Occipital lobe (tissue), 3 donors: ENCODE measurements at places on chromosomes 2 and 18. TPM values are rescaled to one million over a fixed set of nuclear protein-coding genes. Genes with fewer than 3 reads are reported as not detected.

- DNase-seq = no peak
These were observed 56.1 kb upstream of the C2orf15 start for GRCh38 chr2:99085421-99085820.

- DNase-seq = no peak
These were observed 3.5 kb upstream of the NAGK start for GRCh38 chr2:71064754-71065621.

REG1A gene
- not detected for total RNA-seq

GRCh38 chr2:156190517-156190916 is 142.0 kb downstream of the NR4A2 start:
- DNase-seq = no peak

DNA sequence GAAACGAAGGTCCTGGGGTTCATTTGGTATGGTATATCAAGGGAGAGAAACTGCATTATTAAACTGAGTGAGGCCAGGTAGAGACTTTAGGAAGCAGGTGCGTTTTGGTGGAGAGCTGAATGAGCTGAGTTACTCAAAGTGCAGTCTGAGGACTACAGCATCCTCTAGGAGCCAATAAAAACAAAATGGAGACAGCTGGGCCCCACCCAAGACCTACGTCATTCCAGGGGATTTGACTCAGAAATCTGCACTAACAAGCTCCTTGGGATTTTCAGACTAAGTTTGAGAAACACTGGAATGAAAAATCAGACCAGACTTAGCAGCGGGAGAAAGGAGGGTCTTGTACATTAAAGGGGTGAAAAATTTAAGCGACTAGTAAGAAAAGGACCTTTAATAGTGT is 131.5 kb downstream of the UXS1 start:
- no peak for DNase-seq

CYP27A1 gene
- total RNA-seq = 2.8 TPM

- no peak for DNase-seq
These were observed 565.9 kb upstream of the ID2 start for GRCh38 chr2:8115966-8116365.

DNA sequence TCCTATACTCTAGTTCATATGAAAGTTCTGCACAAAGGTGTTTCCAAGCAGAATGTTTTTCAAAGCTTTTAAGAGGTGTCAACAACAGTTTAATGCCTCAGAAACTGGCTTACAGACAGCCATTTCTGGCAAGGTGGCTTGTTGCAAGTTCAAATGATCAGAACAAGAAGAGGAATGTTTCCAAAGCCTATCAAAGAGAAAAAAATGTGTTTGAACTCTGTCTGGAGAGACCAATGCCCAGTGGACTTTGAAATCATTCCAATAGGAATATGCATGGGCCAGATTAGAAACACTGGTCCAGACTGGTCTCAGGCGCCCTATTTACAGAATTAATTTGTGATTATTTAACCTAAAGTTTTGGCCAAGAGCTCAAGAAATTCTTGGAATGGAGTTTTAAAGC is 106.2 kb downstream of the CPS1 start:
- no peak for DNase-seq

DNA sequence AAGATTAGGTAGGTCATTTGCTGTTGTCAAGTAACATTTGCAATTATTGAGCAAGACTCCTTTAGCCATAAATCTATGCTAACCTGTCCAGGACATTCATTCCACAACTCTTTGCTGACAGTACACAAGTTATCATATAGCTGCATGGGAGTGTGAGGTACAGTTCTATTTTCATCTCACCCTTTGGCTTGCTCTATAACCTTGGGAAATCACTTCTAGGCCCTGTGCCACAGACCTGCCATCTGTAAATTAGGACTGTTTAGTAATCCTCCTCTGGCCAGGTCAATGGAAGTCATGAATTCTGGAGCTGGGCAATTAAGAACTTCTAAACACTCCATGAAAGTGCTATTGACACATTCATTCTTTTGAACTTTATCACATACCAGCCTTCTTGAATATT is 34.6 kb upstream of the PAIP2B start:
- no peak for DNase-seq

RGPD4 gene
- total RNA-seq = not detected

G6PC2 gene
- not detected for total RNA-seq

SLC14A1 gene
- total RNA-seq = 4.1 TPM

- no peak for DNase-seq
These were observed 721 bp downstream of the ADAM17 start for GRCh38 chr2:9554921-9555296.

- DNase-seq = no peak
These were observed 6.0 kb downstream of the FBXO15 start for GRCh38 chr18:74141667-74142066.

GRCh38 chr2:179037807-179038206 is 12.1 kb downstream of the CCDC141 start:
- DNase-seq = no peak

THSD7B gene
- 20.0 TPM for total RNA-seq

GPR75 gene
- total RNA-seq = 15.8 TPM

ATG4B gene
- total RNA-seq = 33.7 TPM

XIRP2 gene
- 0.78 TPM for total RNA-seq

- DNase-seq = no peak
These were observed 31.2 kb downstream of the GLS start for GRCh38 chr2:190911813-190912212.

DNA sequence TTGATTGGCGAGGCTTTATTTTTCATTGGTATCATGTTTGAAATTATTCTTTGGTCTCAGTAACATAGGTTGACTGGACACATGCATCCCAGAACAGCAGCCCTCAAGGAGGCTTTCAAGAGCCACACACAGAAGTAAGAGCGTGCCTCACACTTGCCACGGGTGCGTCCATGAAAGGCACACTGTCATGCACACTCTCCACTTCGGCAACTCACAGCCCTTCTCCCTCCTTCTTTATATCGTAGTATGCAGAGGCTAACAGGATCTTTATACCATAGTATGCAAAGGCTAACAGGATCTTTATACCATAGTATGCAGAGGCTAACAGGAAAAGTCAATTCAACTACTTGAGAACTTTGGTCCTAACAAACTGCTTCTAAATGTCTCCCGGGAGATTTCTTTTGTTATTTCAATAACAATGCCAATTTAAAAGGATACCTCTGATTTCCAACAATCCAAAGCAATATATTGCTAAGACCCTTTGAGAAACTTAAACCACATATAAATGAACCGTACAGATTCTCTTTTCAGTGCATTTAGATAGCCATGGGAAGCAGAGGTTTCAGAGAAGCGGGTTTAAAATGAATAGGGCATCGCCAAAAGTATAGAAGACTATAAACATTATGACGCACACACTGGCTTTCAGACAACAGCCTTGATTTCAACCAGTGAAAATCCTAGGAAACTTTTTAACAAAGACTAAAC is 26.5 kb upstream of the ZNF516 start:
- no peak for DNase-seq

SS18 gene
- total RNA-seq = 68.0 TPM

- DNase-seq = no peak
These were observed 163.4 kb upstream of the NOSTRIN start for GRCh38 chr2:168639018-168639417.

- DNase-seq = no peak
These were observed 62.8 kb downstream of the NABP1 start for GRCh38 chr2:191740759-191741158.

CRYGD gene
- total RNA-seq = 1.7 TPM

- no peak for DNase-seq
These were observed 721.2 kb downstream of the GALR1 start for GRCh38 chr18:77970814-77971213.

GRCh38 chr2:184920451-184920965 is 322.2 kb downstream of the ZNF804A start:
- DNase-seq = no peak

DNA sequence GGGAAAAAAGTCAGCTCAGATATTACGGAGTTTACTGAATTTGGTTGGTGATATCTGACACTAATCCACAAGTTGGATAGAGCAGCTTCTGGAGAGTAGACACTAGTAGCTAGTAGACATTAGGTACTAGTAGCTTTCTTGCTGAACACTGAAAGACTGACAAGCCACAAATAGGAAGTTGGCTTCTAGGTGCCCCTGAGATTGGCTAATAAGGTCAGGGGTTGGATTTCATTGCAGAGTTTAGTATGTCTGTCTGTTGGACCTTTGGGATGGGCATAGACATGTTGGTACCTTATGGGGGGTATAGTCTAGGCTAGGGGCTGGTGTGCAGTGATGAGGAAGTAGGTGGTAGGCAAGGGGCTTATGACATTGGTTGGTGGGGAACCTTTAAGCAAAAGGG is 164.9 kb upstream of the LRRTM1 start:
- no peak for DNase-seq

SPP2 gene
- total RNA-seq = not detected

ZNF396 gene
- total RNA-seq = 5.0 TPM

- no peak for DNase-seq
These were observed 87.6 kb downstream of the SEMA4F start for GRCh38 chr2:74741629-74742028.

DNA sequence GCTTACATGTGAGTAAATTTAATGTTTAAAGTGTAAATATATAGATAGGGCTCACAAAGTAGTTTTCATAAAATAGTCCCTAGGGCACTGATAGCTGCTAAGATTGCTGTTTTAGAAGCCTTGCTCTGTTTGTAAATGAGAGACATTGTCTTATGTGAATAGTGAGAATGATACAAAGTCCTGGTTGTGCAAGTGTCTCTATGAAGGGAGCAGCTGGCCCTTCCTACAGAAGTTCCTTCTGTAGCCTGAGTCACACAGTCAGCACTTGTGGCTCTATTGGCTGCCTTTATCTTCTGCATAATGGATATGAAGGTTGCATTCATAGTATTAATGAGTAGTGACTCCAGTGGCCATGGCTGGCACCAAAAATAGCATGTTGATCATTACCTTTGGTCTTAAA is 279.7 kb downstream of the OSR1 start:
- DNase-seq = no peak

YIPF4 gene
- 46.8 TPM for total RNA-seq

DNA sequence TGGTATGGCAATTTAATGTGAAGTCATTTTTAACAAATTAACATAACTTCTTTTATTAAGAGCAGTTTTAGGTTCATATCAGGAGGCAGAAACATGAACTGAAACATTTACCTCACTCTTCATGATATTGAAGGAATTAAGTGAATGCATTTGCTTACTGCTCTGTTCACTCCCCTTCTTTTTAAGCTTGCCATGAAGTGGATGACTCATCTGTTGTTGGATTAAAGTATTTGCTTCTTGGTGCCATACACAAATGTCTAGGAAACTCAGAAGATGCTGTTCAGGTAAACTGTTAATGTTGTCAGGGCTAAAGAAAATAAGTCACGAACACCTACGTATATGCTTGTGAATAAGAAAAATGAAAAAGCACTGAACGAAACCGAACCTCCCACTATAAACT is 10.2 kb upstream of the CABYR start:
- no peak for DNase-seq

GRCh38 chr18:49591271-49591670 is 29.4 kb downstream of the LIPG start:
- no peak for DNase-seq

VAMP5 gene
- 3.6 TPM for total RNA-seq

DNA sequence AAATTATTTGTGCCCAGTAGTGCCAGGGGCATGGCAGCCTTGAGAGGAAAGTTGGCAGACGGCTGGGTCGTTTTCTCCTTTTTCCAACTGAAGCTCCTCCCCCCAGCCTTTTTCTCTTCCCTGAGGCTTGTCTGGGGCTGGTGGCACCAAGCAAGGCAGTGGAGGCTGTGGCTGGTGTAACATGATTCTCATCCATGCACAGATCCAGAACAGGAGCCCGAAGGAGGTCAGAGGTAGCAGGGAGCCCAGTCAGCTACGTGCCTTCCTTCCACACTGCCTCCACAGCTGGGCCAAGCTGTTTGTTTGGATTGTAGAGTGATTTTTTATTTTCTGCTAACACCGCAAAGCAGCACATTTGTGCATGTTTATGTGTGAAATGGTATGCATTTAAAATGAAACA is 170.3 kb upstream of the MGAT5 start:
- no peak for DNase-seq

NPAS2 gene
- 7.2 TPM for total RNA-seq
